ENCODE measurements at places on chromosomes 1 and 21.
A peak's percentile ranks its signal among the peaks of the same experiment; 100 is the strongest.

GRCh38 chr1:94988356-94988755, 61.4 kb upstream of the CNN3 start:
- DNase-seq = no peak

DNA sequence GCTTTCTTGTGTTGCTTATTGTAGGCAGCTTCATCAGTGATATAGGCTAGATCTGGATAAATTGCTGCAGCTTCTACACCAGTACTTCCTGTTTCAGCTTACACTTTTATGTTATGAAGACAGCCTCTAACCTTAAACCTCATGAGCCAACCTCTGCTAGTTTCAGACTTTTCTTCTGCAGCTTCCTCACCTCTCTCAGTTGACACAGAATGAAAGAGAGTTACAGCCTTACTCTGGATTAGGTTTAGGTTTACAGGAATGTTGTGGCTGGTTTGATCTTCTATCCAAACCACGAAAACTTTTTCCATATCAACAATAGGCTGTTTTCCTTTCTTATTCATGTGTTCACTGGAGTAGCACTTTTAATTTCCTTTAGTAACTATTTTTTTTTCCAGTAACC, 76.9 kb upstream of the RNPC3 start:
- DNase-seq = peak; percentile 24

DNA sequence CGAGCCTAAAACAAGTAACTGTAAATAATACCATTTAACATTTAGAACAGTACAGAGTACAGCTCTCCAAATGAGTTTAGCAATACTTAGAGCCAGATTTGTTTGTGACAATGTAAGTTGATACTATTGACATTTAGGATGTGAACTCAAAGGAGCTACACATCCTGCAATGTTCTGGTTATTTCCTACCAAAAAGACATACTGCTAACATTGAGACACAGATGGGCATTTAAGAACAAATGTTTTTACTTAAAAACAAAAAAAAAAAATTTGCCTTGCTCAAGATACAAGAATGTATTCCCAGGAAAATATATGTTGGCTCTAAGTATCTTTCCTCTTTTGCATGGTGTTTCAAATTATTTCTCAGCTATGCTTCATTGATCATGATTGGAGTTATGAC, 1464.8 kb upstream of the PRMT6 start:
- DNase-seq = no peak

DNA sequence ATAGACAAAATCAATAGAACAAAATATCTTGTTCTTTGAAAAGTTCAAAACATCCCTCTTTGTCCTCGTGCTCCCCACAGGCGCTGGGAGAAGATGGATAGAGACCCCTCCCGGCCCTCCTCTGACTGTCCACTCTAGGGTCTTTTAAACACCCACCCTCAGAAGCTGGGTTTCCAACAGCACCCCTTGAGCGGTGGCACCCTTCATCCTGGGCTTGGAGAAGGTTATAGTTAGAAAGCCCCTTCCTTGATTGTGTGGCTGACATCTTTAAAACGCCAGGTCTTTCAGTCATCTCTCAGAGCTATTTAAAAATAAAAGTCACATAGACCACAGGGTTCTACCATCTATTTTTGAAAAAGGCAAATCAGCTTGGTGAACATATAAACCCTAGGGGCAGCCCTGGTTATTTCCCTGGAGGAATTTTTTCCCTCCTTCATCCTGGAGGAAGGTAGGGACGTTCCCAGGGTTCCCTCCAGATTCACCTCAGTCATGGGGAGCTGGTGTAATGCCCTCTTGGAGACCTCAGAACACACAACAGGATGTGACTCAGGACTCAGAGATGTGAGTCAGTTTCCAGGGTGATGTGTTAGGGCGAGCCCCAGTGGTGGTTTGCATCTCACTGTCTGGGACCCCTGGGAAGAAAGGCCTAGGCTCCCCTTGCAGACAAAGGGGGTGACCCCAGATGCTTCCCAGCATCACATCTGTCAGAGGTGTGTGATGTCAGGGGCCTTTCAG, 138.5 kb downstream of the CLIC6 start:
- peak; percentile 92 for DNase-seq

GRCh38 chr1:156502894-156503697, 2.5 kb upstream of the MEF2D start:
- DNase-seq = peak; percentile 78

DNA sequence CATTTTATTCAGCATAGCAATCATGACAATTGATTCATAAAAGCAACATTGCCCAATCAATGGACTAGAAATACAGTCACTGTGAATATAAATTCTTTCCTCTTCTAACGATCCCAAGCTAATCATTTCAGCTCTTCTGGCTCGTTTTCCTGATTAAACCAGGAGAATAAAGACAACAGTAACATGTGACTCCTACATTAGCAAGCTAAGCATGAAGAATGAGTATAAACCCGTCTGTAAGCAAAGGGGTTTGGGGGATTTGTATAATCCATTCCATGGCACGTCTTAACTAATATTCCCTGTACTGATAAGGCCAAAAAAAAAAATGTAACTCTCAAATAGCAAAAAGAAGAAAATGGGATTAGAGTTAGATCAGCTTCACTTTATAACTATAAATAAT, 21.6 kb downstream of the IRF2BP2 start:
- DNase-seq = no peak

GRCh38 chr1:159918352-159919200, 6.7 kb downstream of the TAGLN2 start:
- DNase-seq = no peak

DNA sequence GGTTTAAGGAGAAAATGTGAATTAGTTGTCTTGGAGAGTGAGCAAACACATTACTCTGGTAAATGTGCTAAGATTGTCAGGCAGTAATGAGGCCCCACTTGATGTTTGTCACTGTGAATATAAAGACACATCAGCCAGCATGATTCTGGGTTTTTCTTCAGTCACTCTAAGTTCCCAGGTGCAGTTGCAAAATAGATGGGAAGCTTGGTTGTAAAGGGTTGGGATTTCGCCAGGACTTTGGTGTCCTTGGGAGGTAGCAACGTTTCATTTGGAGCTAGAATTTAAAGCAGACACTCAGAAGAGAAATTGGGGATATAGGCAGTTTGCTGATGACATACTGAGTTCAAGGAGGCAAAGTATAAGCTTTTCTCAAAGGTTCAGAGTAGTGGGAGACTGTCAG, 154.3 kb downstream of the MAST2 start:
- DNase-seq = no peak

- no peak for DNase-seq
Measured at GRCh38 chr21:29074007-29074376, 544 bp upstream of the CCT8 start.

- DNase-seq = no peak
Measured at GRCh38 chr1:216416488-216416887, 6.8 kb downstream of the USH2A start.

DNA sequence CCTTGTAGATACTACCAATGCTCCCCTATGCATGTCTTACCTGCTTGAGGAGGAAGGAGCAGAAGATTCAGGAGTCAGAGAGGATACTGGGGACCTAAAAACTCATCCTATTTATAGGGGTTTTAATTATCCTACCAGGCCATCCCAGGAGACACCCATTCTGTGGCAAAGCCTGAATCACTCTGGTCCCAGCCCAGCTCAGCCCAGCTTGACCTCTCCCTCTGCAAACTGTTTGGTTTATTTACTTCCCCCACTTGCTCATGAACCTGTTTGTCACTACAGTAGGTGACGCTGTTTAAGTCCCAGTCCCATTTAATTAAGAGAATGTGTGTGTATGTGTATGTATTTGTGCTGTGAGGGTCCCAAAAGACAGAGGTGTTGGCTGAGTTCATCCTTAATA, at the start of gene RPTN:
RPTN (minus strand) TSS at position 85 of the 400 bp plus-strand sequence. CDS start 1,339 bp downstream, outside the sequence.
- DNase-seq = no peak

DNA sequence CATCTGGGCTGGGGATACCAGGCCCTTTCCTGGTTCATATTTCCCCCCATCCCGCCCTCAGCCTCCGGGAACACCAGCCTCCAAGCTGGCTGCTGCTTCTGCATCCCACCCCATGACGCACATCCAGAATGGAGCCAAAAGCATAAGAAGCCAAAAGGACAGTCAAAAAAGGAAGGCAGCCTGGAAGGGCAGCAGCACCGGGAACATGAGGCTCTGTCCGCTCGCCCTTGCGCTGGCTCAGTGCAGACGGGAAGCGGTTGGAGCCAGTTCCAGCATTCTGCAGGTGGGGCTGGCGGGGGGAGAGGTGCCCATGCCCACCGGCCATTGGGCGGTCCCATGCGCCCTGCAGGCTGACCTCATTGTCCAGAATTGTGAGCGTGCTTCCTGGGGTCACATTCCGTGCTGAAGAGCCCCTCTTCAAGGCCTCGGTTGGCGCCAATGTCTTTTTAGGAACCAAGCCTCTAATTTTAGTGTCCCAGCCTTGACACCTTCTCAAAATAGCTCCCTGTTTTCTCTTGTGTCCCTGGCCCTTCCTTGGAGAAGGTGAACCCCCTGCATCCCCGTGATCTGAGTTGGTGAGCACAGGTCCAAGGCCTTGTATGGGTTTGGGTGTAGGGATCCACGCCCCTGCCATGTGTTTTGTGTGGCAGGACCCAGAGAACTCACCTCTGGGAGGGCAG, 28.4 kb upstream of the NPPB start:
- no peak for DNase-seq

GRCh38 chr21:45525910-45526306, 16.3 kb downstream of the SLC19A1 start:
- DNase-seq = no peak

- DNase-seq = no peak
Measured at GRCh38 chr1:67339623-67340343, 32.1 kb downstream of the IL12RB2 start.

- no peak for DNase-seq
Measured at GRCh38 chr1:212158912-212159796, 123.6 kb downstream of the DTL start.

GRCh38 chr1:3593334-3593733, 18.0 kb downstream of the MEGF6 start:
- DNase-seq = no peak

- DNase-seq = no peak
Measured at GRCh38 chr1:160641323-160642280, 5.2 kb downstream of the SLAMF1 start.

- DNase-seq = no peak
Measured at GRCh38 chr1:165960881-165961280, 133.5 kb downstream of the UCK2 start.

DNA sequence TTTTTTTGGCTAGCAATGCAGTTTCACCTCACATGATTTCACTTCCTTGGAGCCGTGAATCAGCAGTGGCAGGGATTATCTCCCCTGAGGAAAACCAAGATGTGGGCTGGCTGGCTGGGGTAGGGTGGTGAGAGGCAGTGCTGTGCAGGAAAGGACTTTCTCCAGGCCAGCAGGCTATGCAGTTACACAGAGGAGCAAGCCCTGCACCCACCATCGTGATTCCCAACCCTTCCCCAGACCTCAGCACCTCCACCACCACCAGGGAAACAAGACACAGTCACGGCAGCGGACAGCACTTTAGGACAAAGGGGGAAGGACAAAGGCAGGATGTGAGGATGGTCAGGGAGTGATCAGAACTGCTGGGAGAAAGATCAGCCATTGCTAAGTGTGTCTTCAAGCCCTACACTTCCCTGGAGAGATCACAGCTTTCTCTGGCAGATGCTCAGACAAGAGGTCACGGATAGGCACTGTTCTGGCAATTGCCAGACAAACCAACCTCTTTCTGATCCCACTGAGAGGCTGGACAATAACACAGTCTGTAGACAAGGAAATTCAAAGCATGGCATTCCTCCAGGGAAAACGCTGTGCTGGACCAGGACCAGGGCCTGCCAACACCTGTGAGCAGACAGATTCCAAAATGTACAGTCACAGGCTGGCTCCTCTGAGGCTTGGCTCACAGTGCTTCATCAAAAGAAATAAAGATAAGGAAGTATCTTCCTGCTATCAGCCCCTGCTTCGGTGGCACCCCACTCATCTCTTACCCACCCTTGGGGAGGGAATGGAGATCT, 509.4 kb downstream of the SMYD3 start:
- no peak for DNase-seq

DNA sequence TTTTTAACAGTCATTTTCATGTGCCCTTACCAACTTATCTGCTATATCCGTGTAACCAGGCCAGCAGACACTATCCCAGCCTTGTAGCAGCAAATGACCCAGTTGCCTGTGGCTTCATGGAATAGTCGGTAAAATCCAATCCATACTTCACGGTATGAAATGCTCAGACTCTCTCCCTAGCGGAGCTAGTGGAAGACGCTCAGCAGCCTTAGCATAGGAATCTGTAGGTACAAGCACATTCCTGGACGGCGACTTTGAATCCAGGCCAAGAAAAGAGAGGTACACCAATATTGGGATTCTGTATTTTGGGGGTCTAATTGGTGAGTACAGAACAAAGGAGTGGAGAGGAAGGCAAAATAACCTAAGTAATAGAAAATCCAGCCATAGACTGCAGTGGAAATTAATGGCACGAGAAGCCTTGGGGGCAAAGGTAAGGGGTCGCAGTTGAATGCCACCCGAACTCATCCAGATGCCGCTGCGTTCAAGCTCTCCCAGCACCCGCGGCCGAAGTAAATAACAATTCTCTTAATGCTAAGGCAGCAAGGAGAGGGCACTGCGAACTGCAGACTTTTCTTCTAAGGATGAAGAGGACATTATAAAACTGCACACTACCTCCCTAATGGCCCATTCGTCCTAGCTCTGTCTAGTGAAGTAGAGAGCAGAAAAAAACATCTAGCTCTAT, 17.7 kb upstream of the TBX15 start:
- no peak for DNase-seq

GRCh38 chr1:239308701-239309333, 77.6 kb upstream of the CHRM3 start:
- DNase-seq = peak; percentile 34

GRCh38 chr1:16352842-16353535, 709 bp upstream of the FBXO42 start:
- DNase-seq = no peak

DNA sequence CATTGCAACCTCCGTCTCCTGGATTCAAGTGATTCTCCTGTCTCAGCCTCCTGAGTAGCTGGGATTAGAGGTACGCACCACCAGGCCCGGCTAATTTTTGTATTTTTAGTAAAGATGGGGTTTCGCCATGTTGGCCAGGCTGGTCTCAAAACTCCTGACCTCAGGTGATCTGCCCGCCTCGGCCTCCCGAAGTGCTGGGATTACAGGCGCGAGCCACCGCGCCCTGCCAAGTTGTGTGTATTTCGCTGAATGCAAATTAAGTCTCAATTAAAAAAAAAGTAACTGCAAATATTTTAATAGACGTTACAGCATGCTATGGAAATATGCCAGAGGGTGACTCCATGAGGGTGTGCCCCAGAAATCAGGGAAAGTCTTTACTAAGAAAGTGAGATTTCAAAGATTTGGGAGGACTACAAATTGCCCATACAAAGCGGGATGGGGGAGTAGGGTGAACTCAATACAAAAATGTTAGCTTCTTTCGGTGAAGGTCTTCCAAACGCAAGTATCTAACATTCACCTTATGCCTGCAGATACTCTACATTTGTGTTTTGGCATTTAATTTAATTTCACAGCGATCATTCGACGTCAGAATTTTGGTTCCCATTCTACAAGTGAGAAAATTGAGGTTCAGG, 85.6 kb downstream of the NKAIN1 start:
- DNase-seq = no peak
